Aorta (tissue), 5 donors: ENCODE measurements at places on chromosomes 1 and 21. TPM values are rescaled to one million over a fixed set of nuclear protein-coding genes. Genes with fewer than 3 reads are reported as not detected.

Gene ABCA4
- 0.63 TPM for total RNA-seq

Gene KRTAP10-1
- total RNA-seq, result not detected

Gene IL24
- not detected for total RNA-seq

Gene ALG14
- total RNA-seq, result 3.2 TPM

Gene EPHA10
- not detected for total RNA-seq

Gene PLA2G5
- 4.0 TPM for total RNA-seq

Gene KCNN3
- 4.7 TPM for total RNA-seq

Gene BSND
- not detected for total RNA-seq

Gene CFHR3
- total RNA-seq, result 0.66 TPM

Gene TNFRSF8
- total RNA-seq, result 0.88 TPM

Gene ZC3H11A
- total RNA-seq, result 86.4 TPM

Gene TRPM2
- 7.0 TPM for total RNA-seq

- DNase-seq, result no peak
Observed at GRCh38 chr1:62235576-62235975, 40.9 kb downstream of the L1TD1 start.

GRCh38 chr1:8443558-8444194 is 125.8 kb downstream of the SLC45A1 start:
- no peak for DNase-seq

- no peak for DNase-seq
Observed at GRCh38 chr1:234474375-234474774, 4.6 kb downstream of the TARBP1 start.

DNA sequence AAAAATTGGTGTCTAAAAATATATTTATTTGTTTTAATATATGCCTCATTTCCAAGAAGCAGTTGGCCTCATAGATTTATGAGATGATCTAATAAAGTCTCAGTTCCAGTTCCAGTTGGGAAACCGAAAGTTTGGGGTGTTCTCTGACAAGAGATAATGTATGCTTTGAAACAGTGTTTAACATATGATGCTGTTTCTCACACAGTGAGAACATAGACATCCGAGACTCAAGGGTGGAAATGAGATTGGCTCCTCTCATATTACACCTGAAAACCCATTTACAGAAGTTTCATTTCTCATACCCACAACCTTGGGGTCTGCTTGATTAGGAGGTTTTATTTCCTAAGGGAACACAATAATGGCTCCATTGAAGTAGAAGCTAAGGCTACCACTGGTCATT is 200.6 kb upstream of the BEND5 start:
- DNase-seq, result no peak

DNA sequence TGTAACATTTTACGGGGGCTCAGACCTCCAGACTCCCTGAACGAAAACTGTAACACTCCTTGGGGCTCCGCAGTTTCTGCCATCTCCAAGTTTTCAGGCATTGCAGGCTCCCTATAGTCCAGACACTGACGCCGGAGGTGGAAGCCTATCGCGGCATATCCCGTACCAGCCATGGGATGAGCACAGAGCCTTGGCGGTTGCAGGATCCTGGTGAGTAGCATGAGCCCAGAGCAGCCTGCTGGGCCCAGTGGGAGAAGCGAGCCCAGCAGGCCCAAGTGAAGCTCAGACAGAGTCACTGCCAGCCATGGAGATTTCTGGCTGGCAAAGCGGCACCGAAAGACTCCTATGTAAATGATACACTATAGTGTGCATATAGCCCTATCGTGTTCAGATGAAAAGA is 446.8 kb downstream of the COL11A1 start:
- DNase-seq, result peak; percentile 30

DNA sequence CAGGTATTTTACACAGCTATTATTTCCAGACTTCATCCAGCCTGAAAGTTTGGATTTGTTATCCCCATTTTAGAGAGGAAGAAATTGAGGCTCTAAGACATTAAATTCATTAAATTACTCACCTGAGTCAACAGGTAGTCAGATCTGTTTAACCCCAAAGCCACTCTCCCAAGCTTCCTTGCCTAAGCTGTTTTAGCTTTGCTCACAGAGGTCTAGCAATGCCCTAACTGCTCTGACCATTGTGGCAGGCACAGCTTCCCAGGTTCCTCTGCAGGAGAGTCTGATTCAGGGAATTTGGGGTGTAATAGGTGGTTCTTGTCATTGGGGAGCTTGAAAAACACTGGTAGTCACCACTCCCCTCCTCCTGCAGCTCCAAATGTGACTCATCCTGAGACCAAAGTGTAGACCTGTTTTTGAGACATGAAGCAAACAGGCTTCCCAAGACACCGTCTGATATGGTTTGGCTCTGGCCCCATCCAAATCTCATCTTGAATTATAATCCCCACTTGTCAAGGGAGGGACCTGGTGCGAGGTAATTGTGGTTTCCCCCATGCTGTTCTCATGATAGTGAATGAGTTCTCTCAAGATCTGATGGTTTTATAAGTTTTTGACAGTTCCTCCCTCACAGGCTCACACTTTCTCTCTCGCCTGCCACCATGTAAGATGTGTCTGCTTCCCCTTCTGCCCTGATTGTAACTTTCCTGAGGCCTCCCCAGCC is 142.8 kb upstream of the DNAH14 start:
- DNase-seq, result no peak

GRCh38 chr1:156126630-156127534 is 12.4 kb downstream of the LMNA start:
- DNase-seq, result peak; percentile 90

GRCh38 chr1:21439345-21439720 is 604 bp upstream of the NBPF3 start:
- no peak for DNase-seq

- DNase-seq, result no peak
Observed at GRCh38 chr1:92839442-92839841, 7.6 kb downstream of the RPL5 start.

DNA sequence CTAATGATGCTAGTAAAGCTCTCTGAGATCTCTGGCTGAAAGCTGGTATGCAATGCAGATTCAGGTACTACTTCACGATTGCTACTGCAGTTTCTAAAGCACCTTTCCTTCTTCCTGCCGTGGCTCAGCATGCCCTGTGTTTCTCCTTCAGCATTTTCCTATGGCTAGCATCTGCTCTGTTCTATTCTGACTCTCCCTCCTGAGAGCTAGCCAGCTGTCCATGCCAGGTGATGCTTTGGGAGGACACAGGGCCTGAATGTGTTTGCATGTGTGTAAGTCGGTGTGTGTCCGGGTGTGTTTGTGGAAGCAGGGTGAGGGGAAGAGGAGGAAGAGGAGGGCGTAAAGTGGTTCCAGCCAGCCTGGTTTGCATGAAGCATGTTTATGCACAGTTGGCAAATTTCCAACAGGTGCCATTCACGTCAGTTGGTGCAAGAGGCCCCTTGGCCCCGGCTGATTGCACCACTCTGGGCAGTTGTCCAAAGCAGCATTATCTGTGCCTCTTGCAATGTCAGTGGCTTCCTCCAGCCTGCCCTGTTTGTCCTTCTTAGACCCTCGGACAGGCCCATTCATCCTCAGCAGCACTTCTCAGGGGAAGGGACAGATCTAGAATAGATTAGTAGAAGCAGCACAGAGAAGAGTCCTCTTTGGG is 433.3 kb downstream of the DISC1 start:
- DNase-seq, result no peak

GRCh38 chr1:151131701-151132334 is 14.6 kb downstream of the SEMA6C start:
- peak; percentile 51 for DNase-seq

DNA sequence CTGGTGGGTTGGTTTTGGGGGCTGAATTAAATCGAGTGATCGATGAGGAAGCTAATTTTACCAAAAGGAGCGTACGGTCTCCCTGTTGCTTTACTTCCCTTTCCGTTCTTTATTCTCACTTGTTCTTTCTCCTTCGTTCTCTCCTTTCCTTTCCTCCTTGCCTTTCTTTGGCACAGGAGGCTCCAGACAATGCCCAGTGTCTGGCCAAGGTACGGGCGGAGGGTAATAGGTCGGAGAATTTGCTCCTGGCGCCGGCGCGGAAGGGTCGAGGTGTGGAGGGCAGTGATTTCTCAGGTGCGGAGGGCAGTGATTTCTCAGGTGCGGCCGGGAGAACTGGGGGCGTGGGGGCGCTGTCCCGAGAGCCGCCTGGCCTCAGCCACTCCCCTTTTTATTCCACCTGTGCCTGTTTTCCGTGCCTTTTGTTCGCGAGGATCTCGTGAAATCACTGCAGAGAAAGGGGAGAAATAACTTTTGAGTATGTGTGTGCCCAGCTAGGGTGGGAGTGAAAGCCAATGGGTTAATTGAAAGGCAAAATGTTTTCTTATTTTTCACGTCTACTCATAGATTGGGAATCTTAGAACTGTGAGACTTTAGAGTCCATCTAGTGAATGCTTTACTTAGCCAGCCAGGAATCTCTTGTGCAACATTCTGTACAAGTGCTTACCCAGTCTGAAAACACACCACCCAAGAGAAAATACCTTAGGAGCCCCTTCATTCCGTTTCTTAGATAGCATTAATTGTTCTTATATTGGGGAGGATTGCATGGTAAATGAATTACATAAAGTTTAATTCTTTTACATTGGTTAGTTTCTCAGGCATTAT is 1.3 kb downstream of the FNBP1L start:
- no peak for DNase-seq

GRCh38 chr1:164834641-164835040 is 275.7 kb downstream of the PBX1 start:
- no peak for DNase-seq

DNA sequence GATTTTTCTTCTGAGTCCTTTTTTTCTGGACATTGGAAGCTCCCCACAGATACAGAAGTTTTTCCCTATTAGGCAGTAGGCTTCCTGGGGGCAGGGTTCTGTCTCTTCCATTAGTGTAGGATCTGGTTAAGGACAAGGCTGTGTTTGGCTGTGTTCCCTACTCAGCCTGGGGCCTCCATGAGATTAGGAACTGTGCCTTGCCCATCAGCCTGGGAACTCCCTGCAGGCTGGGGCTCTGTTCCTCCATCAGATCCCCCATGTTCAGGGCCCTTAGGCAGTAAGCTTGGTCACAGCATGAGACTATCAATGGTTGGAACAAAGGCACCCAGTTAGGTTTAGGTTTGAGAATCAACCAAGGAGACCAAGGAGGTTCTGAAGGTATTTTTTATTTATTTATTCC is 22.7 kb downstream of the NAV1 start:
- no peak for DNase-seq

GRCh38 chr1:176206006-176206960 is 803 bp downstream of the COP1 start:
- DNase-seq, result peak; percentile 85

DNA sequence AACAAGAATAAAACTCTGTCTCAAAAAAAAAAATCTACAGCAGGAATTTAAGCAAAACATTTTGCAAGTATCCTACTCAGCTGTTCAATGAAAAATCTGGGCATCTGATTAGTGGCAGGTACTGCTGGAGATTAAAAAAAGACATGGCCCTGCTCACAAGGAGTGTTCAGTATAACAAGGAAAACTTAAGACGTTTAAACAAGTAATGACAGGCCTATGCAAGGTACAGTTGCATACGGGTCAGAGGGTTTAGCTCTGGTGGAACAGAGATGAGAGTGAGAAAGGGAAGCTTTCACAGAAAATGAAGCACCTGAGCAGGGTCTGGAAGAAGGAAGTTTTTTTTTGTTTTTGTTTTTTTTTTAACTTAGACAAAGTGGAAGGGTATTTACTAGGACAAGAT is 23.0 kb downstream of the SNRNP40 start:
- DNase-seq, result no peak

DNA sequence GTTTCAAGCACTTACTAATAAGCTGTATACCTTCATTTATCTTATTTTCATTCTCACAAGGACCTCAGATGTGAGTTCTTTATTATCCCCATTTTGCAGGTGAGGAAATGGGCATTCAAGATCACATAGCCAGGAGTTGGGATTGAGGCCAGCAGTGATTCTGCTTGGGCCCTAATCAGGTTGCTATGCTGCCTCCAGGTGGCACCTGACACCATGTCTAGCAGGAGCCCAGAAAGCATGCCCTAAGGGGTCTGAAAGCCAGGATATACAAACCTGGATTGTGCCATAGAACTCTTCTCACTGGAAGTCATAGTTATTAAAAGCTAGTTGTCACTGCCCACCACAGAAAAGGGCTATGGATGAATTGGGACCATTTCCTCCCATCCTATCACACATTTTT is 61.1 kb downstream of the FYB2 start:
- DNase-seq, result no peak

- DNase-seq, result no peak
Observed at GRCh38 chr1:174036798-174037197, 14.6 kb upstream of the RC3H1 start.

- DNase-seq, result no peak
Observed at GRCh38 chr1:119330466-119331189, 38.0 kb upstream of the HAO2 start.

GRCh38 chr1:165854101-165854845 is 26.9 kb downstream of the UCK2 start:
- no peak for DNase-seq

DNA sequence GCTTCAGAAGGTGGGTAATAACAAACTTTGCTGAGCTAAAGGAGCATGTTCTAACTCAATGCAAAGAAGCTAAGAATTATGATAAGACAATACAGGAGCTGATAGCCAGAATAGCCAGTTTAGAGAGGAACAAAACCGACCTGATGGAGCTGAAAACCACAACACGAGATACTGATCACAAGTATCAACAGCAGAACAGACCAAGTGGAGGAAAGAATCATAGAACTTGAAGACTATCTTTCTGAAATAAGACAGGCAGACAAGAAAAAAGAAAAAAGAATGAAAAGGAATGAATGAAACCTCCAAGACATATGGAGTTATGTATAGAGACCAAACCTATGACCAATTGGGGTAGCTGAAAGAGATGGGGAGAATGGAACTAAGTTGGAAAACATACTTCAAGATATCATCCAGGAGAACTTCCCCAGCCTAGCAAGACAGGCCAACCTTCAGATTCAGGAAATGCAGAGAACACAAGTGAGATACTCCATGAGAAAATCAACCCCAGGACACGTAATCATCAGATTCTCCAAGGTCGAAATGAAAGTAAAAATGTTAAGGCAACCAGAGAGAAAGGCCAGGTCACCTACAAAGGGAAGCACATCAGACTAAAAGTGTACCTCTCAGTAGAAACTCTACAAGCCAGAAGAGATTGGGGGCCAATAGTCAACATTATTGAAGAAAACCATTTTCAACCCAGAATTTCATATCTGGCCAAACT is 20.5 kb downstream of the CD84 start:
- no peak for DNase-seq

GRCh38 chr21:39386899-39387298 is 38.0 kb upstream of the HMGN1 start:
- no peak for DNase-seq

- peak; percentile 63 for DNase-seq
Observed at GRCh38 chr1:214332946-214333798, 52.2 kb downstream of the SMYD2 start.

GRCh38 chr1:154957091-154957657 is 1.3 kb upstream of the PBXIP1 start:
- no peak for DNase-seq
